ENCODE measurements at places on chromosomes 16 and 17.

DNA sequence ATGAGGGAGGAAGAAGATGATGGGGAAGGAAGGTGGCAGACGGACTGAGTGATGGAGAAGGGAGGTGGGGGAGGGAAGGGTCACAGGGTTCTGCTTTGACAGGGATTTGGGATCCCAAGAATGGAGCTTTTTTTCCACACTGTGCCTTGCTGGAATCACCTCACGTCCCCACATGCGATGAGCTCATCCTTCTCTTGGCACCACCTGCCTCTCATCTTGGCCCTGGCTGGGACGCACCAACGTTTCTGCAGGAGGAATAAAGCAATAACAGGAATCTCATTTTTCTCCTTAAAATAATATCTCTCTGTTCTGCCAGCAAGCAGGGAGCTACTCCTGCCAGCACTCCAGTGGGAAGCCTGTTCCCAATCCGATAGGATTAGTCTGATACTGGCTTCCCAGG is 47.8 kb downstream of the MEOX1 start:
- DNase-seq: no peak

DNA sequence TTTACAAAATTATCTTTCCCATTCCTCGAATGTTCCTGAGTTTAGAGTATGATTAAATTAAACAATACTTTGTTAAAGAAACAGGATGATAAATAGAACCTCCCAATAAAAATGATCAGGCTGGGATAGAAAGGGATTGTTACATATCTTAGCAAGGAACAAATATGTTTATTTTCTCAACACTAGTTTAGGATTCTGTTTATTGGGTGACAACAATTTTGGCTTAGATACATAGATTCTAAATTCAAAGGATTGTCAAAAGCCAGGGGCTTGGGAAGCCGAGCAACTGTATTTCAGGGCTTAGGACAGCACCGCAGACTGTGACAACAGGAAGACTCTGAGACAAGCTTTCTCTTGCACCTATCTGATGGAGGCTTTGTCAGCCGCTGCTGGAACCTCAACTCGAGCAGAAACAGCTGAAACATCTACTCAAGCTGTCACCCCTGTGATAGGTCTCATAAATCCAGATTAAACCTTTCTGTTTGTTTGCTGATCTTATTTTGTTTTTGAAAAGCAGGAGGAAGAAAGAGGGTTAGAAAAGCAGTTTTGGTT is 562.8 kb upstream of the ZFHX3 start:
- no peak for DNase-seq

GRCh38 chr17:41959336-41960095 is 7.1 kb upstream of the CNP start:
- DNase-seq: no peak

DNA sequence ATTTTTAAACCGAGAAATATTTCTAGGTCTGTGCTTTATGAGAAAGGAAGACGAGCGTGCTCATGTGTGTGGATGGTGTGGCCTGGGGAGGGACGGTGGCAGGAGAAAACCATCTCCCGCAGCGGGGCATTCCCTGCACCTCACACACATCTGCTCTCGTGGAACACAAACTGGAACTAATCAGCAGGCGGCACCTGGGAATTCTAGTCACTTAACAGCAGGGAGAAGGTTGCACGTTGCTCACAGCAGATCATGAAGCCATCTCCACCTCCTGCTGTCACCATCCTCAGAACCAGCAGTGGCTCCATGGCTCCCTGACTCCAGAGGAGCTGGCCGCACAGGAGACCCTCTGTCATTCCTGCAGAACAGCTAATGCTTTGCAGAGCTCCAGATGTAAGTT is 35.2 kb downstream of the ADCY9 start:
- DNase-seq: no peak

- no peak for DNase-seq
These were observed 622 bp downstream of the TOM1L2 start for GRCh38 chr17:17971431-17972125.

GRCh38 chr17:63647065-63647725 is 25.0 kb downstream of the MAP3K3 start:
- DNase-seq: no peak

DNA sequence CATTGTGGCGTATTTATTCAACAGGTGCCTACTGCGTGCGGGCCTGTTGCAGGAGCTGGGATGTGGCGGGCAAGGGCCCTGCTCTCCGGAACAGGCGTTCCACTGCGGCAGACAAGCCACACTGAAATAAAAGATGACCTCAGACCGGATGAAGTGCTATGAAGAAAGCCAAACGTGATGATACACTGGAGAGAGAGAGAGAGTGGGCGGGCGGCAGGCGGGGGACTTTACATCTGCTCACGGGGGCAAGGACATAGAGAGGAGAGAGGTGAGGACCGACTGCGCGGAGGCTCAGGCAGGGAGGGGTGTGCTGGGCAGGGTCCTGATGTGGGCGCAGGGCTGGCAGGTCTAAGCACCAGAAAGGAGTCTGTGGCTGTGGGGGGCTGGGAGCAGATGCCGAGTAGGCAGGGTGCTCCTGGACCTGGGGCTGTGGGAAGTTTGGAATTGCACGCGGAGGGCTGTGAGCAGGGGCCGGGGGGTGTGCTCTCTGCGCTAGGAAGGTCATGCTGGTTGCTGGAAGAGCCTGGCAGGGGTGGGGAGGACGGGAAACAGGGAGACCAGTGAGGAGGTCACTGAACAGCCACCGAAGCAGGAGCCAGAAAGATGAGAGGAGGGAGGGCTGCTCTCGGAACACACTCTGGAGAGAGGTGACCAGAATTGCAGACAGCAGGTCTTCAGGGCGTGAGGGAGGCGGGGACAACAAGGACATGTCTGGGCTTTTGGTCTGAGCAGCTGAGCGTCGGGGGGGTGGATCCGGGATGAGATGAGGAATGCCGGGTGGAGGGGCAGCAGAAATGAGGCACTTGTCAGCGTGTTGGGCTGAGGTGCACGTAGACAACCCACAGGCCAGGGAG is 9.9 kb downstream of the MXRA7 start:
- no peak for DNase-seq

DNA sequence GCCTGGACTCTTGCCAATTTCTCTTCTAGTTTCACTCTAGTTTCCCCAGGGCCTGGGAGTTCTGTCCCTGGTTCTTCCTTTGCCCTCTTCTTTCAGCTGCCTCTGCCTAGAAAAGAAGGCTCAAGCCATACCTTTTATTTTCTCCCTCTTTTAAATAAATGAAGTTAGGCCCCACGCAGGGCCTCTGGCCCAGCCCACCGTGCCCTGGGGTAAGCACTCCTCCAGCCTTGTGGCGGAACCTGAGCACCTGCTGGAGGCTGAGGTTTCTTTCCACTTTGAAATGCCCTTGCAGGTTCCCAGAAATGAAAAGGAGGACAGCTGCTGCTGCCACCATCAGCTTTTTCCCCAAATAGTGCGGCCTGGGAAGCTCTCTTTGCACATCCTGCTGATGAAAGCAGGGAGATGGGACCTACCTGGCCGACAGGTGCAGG is 139.4 kb downstream of the CCDC182 start:
- DNase-seq: no peak

DNA sequence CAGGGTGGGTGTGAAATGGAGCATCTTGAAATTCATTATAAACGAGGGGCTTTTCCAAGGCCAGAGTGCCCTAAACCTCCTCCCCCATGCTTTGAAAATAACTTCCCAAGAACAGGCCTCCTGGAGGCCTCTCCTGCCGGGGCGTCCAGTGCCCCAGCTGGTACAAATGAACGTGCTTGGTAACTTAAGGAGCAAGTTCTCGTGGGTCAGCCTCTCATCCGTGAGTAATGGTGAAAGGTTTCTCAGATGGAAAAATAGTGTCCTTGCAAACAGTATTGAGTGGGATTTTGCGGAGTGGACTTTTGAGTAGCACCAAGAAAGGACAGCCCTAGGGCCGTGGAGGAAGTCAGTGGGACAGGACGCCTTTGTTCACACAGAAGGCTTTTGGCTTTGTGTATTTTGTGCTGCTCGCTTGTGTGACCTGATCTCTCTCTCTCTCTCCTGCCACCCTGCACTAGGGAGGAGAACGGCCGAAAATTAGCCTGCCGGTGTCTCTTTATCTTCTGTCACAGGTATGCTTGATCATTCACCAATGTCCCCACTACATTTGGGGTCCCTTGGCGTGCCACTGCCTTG is 34.6 kb downstream of the CLEC16A start:
- no peak for DNase-seq

GRCh38 chr16:8867932-8868415 is 832 bp downstream of the CARHSP1 start:
- peak; percentile 32 for DNase-seq

GRCh38 chr17:50542795-50543774 is 3.9 kb upstream of the SPATA20 start:
- DNase-seq: no peak

GRCh38 chr17:7034955-7035590 is 742 bp upstream of the SLC16A13 start:
- peak; percentile 40 for DNase-seq

DNA sequence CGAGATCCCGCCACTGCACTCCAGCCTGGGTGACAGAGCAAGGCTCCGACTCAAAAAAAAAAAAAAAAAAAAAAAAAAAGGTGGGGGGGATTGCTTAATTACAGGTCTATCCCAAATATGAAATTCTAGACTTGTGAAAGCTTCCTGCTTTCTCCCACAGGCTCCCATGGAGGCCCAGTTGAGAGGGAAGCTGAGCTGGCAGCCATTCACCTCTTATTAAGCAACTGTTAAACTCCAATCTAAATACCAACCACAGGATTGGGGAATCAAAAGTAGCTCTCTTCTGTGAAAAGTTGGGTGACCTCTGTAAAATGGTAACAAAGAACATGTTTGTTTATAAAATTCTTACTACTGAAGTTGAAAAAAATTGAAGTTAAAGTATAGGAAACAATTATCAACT is 45.8 kb upstream of the STAC2 start:
- no peak for DNase-seq

GRCh38 chr16:2425008-2425518 is 4.2 kb upstream of the CCNF start:
- DNase-seq: no peak

DNA sequence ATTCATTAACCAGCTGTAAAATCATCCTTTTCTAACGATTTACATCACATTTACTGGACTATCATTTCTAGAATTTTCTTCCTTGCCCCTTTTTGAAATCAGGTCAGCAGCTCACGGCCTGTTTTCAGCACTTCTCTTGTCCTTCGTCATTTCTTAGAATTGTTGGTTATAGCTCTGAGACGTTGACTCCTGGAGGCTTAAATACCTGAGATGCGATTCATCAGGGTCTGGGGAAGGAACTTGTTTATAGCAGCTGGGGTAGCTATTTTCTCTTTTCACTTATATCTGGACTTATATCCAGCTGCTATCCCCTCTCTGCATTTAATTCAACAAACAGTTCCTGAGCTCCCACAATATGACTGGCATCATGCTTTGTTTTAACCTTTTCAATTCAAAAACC is 338.7 kb upstream of the TNRC6C start:
- DNase-seq: no peak

- no peak for DNase-seq
These were observed 10.8 kb downstream of the LRRC59 start for GRCh38 chr17:50386510-50386909.

DNA sequence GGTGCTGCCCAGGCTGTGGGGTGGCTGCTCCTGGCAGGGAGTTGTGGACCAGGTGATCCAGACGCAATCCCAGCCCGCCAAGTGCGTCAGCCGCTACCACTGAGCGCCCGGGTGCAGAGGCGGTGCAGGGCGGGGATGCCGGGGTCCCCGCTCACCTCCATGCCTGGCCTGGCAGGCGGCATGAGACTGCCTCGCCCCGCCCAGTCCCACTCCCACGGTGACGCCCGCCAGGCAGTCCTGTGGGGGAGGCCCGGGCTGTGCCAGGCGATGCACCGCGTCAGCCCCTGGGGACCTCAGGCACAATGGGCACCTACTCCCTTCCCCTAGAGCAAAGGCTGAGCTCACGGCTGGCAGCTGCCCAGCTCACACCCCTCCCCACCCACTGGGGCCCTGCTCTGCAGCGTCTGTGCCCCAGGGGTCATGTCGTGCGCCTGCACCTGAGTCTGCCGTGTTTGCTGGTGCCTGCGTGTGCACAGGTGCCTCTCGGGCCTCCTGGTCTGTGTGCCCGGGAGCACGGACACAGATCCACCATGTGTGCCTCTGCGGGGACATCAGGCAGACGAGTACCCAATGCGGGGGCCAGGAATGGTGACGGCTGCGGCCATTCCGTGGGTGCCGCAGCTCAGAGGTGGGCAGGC is 5.3 kb downstream of the RPUSD1 start:
- no peak for DNase-seq

DNA sequence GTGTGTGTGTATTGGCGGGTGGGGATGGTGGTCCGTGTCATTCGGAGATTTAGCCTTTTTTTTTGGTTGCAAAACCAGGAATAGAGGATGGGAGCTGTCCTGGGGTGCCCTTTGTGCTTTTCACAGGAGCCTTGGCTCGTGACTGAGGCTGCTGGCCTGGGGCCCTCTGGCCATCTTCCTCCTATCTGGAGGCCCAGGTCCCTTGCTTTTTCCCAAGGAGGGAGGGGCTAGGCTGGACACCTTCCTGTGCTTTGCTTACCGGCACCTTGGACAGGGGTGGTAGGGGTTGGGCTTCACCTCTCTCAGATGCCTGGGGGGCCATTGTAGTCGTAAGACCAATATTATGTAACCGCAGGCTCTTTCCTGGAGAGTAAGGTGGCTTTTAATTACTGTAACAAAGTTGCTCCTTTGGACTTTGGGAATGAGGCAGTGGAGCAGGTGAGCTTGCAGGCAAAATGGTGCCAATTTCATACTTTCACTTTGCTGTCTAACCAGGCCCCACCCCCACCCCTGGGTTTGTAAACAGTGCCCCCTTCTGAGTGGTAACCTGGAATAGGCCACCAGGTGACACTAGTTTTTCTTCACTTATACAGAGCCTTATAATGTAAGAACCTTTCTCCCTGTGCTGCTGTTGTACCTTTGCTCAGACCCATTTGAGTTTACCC is 1.2 kb downstream of the DYNLL2 start:
- DNase-seq: peak; percentile 45

GRCh38 chr17:59101178-59101577 is 5.5 kb downstream of the TRIM37 start:
- no peak for DNase-seq

DNA sequence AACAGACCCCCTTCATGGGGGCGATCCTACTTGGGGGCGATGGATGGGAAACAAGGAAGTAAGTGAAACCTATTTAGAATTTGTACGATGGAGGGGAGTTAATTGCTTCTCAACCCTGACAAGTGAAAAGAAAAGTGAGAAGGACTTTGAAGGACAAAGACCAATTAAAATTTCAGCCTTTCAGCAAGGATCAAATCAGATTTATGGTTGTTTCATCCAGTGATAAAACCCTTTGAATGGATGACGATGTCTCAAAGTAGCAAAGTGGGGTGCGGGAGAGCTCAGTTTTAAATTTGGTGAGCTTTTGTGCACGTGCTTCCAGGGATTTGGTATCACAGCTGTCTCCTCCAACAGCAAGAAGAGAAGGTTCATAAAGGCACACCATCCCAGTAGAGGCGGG is 51.7 kb downstream of the CMIP start:
- no peak for DNase-seq

All from stimulated activated CD4-positive, alpha-beta T cell treated with anti-CD3 and anti-CD28 coated beads, Interleukin-2, amount 100 ng/mL, for 24 hours (primary cell).